Activated CD8-positive, alpha-beta memory T cell treated with anti-CD3 and anti-CD28 coated beads for 1 hour (primary cell): ENCODE measurements at places on chromosomes 6 and 20.

DNA sequence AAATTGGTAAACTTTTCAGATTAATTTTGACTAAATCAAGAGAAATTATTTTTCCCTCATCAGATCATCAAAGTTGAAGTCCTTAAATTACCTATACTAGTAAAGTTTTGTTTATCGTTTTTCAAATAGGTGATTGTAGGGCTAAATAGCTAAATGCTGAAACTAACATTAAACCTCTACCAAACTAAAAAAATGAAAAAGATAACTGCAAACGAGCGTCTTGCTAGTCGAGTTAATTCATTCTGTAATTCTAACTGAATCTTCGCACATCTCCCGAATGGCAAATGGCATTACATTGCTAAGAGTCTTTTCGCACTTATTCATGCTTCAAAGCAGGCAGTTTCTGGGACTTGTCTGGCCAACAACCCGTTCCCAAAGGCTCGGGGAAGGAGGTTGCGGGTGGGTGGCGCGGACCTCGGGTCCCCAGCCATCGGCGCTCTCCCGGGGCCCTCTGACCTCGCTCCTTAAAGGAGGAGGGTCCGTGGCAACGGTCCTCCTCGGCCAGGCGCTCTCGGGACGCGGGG is 43.8 kb downstream of the POPDC3 start:
- no peak for DNase-seq

DNA sequence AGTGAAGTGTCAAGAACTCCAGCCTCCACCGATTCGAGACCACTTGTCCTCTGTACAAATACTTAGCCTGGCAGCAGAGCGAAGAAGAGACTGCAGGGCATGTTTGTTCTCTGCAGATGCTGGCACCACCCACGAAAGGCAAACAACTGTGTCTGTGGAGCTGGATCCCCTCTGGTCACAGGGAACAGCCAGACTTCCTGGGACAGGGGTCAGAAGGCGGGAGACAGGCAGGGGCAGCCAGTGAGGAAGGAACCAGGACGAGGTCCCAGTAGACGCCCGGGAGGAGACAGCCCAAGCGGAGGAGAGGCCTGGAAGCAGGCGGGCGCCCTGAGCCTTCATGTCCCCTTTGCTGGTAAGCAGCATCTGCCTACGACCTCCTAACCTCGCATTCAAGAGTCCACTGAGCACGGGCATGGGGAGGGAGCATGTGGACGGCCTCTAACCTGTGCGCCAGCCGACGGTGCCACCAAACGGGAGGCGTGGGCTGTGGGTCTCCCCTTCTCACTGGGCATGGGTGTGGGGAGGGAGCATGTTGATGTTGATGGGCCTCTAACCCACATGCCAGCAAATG is 265.5 kb downstream of the DLL1 start:
- DNase-seq, result no peak

- DNase-seq, result no peak
Observed at GRCh38 chr6:19478992-19479391, 358.2 kb upstream of the ID4 start.

- no peak for DNase-seq
Observed at GRCh38 chr20:62995898-62996595, 10.7 kb downstream of the BHLHE23 start.

- no peak for DNase-seq
Observed at GRCh38 chr20:19419396-19419795, 207.0 kb downstream of the SLC24A3 start.

DNA sequence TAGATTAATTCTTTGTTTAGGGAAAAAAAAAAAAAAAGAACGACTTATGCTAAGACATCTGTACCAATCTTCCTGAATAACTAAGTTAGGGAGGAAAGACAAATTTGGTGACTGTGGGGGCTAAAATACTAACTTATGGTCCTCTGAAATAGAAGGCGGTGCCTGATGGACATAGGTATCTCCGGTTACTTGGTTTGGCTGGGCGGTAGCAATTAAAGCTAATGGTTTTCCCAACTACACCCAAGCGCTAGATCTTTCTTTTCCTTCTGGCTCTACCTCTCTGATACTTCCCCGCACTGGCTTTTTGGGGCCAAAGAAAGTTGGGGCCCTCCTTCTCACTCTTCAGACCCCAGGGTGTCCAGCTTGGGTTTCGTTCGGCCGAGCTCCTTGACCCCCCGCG is 1.0 kb upstream of the RBM24 start:
- no peak for DNase-seq

GRCh38 chr6:56357616-56358373 is 110.4 kb upstream of the COL21A1 start:
- DNase-seq, result no peak

DNA sequence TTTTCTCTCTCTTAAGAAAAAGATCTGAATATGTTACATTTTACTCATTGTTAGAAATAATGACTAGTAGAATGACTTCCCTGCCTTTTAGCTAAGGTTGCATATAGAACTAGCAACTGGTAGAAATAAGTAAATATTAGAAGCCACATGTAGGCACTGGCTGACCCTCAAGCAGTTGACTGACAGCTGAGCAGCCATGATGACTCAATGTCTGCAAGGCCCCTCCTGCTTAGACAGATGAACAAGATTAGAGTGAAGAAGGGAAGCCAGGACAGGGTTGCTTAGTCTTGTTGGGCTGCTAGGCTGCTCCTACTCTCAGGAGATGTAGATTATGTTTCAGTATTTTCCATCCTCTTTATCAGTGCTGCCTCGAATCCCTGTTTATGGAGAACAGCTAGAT is 6.5 kb downstream of the MEP1A start:
- no peak for DNase-seq

DNA sequence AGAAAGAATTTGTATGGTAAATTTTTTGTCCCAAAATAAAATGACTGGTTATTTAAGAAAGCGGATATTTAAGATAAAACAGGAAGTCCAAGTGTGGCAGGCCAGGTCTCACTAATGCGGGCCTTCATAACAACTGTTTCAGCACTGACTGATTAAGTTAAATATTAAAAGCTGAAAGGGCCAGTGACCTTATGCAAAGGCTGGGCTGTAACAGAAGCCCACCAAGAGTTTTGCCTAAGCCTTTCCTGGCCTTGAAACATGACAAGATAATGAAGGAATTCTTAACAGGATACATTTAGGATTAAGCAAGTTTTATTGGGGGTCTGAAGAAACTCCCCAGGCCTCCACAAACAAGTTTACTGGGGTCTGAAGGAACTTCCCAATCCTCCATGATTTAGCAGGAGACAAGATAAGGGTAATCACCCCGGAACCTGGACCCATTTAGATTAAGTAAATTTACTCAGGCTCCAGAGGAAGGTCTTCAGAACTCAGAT is 36.3 kb downstream of the ZNF133 start:
- DNase-seq, result no peak

GRCh38 chr6:63883597-63883996 is 248.0 kb downstream of the PHF3 start:
- no peak for DNase-seq

GRCh38 chr6:11748591-11749210 is 29.9 kb downstream of the ADTRP start:
- no peak for DNase-seq

- no peak for DNase-seq
Observed at GRCh38 chr6:137799950-137800568, 67.0 kb upstream of the TNFAIP3 start.

DNA sequence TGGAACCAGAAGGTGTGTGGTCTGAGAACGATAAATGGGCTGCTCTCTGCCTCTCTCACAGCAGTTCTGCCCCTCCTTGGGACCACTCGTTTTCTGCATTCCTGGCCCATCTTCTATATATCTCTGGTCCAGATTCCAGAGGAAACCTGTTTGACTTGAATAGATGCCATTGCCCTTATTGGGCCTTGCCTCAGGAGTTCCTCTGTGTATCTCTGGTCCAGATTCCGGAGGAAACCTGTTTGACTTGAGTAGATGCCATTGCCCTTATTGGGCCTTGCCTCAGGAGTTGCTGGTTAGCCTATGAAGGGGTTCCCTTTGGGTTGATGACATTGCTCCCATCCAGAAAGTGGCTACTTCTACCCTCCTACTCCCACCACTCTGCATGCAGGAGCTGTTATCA is 189.4 kb downstream of the SLC16A10 start:
- DNase-seq, result no peak

- no peak for DNase-seq
Observed at GRCh38 chr6:168280899-168281245, 38.7 kb downstream of the DACT2 start.

DNA sequence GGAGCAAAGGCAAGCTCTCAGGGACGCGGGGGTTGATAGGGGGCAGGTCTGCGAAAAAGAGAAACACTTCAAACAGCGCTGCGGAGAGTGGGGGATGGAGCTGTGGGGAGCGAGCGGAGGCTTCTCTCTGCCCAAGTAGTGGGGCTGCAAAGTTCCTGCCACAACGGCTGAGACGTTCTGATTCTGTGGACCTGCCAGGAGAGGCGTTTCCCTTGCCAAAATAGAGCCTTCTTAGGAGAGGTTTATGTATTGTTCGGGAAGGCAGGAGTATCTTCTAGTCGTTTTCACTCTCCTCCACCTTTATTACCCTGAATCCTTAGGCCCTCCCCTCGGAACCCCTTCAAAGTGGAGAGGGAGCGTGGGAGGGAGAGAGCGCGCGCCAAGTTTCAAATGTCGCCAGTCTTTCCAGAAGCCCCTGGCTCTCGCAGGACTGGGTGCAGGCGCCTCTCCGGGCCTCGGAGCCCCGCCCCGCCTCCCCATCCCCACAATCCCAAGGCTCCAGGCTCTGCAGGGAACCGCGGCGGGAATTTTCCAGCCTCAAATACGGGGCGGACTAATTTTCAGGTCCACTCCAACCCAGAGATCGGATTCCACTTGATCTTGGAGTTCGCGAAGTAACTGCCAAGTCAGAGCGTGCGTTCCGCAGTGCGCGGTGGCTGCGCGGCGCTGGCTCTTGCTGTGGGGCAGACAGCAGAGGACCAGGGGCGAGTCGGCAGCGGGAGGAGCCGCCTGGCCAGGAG is 10.0 kb upstream of the POU3F2 start:
- no peak for DNase-seq

- DNase-seq, result no peak
Observed at GRCh38 chr6:127345521-127345920, 2.1 kb upstream of the ECHDC1 start.

DNA sequence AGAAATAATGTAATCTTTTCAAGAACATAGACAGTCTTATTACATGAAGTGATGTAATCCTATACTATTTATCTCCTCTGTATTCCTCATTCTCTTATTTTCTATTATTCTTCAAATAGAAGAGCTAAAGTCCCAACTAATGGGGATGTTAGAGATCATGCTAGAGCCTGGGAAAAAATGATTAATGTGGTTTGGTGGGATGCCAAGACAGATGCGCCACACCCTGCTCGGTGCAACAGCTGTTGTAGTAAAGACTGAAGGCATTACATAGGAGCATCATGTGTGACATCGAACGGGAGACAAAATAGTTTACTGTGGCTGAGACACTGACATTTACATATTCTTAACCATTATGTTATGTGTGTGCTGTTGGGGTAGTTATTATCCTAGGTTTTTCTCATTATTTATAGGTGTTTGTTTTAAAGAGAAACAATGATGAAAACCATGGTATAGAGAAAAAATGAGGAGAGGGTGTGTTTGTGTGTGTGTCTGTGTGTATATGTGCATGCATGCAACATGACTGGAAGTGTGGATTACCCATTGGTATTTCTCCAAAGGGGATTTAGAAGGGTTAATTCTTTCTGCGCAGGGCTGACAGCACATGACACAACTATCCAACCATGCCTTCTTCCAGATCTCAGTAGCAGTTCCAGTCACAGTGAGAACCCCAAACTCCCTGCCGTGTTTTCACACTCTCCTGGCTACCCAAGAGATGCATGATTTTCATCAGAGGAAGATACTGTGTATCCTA is 155.3 kb downstream of the EYA4 start:
- no peak for DNase-seq

DNA sequence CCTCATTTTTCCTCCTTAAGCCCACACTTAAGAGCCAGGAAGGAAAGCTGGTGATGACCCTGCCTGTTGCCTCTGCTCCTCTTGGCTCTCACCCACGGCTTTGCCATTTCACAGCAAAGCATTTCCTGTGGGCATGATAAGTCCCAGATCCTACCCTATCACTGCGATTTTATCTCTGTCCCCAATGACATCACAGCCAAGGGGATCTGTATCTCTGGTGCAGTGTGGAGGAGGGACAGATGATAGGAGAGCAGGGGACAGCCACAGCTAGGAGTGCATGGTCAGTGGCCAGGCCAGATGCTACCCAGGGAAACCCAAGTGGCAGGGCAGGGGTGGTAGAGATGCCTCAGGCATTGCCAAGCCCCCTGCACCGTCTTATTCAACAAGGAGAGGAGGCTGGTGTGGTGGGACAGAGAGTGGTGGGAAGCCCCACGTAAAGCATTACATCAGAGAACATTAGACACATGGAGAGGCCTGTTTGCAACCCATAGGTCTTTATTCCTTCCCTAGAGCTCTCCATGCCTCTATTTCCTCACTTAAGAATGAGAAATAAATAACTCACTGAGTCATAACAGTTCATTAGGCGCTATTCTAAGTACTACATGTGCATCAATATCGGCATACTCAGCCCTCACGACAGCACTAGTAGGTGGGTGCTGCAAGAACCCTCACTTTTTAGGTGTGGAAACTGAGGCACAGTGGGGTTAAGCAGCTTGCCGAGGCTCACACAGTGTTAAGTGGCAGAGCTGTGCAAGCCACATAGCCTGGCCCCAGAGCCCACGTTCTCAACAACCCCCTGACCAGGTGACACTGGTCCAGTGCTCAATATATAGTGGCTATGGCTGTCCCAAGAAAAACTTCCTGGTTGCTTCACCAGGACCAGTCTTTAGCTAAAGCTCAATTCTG is 4.6 kb downstream of the TFEB start:
- DNase-seq, result no peak

GRCh38 chr6:32969685-32970412 is 1.5 kb downstream of the BRD2 start:
- no peak for DNase-seq

- no peak for DNase-seq
Observed at GRCh38 chr6:70151616-70152015, 151.3 kb downstream of the COL9A1 start.

DNA sequence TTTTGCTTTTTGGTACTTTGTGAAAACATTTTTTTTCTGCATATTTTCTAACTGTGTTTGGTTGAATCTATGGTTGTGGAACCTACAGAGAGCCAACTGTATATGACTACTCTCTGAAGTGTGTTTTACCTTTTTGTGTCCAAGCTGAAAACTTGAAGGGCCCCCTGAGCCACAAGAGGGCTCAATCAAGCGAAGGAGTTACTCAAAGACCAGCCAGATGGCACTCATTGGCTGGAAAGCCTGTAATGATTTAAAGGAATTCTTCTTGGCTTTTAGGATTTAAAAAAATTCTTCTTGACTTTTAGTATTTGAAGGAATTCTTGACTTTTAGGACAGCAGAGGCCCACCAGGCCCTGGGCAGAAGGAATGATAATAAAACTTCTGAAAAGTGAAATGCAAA is 27.0 kb upstream of the ECI2 start:
- no peak for DNase-seq

DNA sequence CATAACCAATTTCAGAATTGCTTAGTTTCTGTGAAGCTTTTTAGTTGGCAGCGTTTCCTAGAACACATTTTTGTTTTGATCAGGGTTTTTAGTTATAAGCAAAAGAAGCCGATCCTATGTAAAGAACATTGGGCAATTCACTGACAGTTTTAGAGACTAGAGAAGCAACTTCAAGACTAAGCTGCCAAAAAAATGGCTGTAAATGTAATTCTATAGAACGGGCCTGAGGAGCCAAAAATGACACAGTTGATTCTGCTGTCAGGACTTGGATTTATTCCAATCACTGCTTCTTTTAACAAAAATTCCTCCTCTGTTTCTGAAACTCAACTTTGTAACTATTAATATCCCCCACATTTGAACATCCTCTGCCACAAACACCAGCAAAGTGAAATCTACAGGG is 236.0 kb upstream of the EYS start:
- DNase-seq, result no peak

GRCh38 chr20:46302106-46302505 is 6.2 kb downstream of the CDH22 start:
- DNase-seq, result no peak
